A549 treated with Hydrocortisone at 1 μM for 4 hours (cell line): ENCODE measurements at places on chromosomes 13 and 19. TPM values are rescaled to one million over a fixed set of nuclear protein-coding genes. Genes with fewer than 3 reads are reported as not detected.

Gene TMPRSS9
- 0.03 to 0.10 TPM (median 0.07 TPM) in 4 of 5 replicates, not detected in the other for total RNA-seq

Gene NLRP7
- 0.05 to 0.08 TPM in 2 of 5 replicates, not detected in the others for total RNA-seq

Gene S1PR5
- 1.2 to 1.9 TPM (median 1.6 TPM) in 5 replicates for total RNA-seq

Gene USHBP1
- total RNA-seq, result 0.02 TPM in 1 of 5 replicates, not detected in the others

Gene MYO1F
- 0.22 to 0.32 TPM (median 0.24 TPM) in 5 replicates for total RNA-seq

Gene PRX
- 1.2 to 1.6 TPM (median 1.4 TPM) in 5 replicates for total RNA-seq

Gene EBI3
- 2.5 to 3.9 TPM (median 3.4 TPM) in 5 replicates for total RNA-seq

Gene GJB2
- 0.44 to 1.0 TPM (median 0.75 TPM) in 5 replicates for total RNA-seq

Gene IRF3
- 91.9 to 104 TPM (median 99.5 TPM) in 5 replicates for total RNA-seq

Gene KLK12
- total RNA-seq, result not detected in 5 replicates

Gene WTIP
- total RNA-seq, result 29.8 to 36.5 TPM (median 32.9 TPM) in 5 replicates

Gene ATXN8OS
- total RNA-seq, result not detected in 5 replicates

Gene TNFSF13B
- 0.06 to 0.14 TPM in 2 of 5 replicates, not detected in the others for total RNA-seq

Gene COG3
- 12.5 to 13.8 TPM (median 13.1 TPM) in 5 replicates for total RNA-seq

Gene SLC25A41
- 0.08 to 0.13 TPM (median 0.12 TPM) in 3 of 5 replicates, not detected in the others for total RNA-seq

Gene ATP4B
- total RNA-seq, result not detected in 5 replicates

Gene C19orf12
- total RNA-seq, result 44.7 to 51.3 TPM (median 49.8 TPM) in 5 replicates

Gene ZNF526
- total RNA-seq, result 18.7 to 20.1 TPM (median 20.0 TPM) in 5 replicates

Gene POSTN
- 0.06 to 0.10 TPM (median 0.08 TPM) in 4 of 5 replicates, not detected in the other for total RNA-seq

Gene CGB3
- total RNA-seq, result 0.18 TPM in 1 of 5 replicates, not detected in the others
